ENCODE measurements at places on chromosomes 1 and 21. TPM values are rescaled to one million over a fixed set of nuclear protein-coding genes. Genes with fewer than 3 reads are reported as not detected.

DNA sequence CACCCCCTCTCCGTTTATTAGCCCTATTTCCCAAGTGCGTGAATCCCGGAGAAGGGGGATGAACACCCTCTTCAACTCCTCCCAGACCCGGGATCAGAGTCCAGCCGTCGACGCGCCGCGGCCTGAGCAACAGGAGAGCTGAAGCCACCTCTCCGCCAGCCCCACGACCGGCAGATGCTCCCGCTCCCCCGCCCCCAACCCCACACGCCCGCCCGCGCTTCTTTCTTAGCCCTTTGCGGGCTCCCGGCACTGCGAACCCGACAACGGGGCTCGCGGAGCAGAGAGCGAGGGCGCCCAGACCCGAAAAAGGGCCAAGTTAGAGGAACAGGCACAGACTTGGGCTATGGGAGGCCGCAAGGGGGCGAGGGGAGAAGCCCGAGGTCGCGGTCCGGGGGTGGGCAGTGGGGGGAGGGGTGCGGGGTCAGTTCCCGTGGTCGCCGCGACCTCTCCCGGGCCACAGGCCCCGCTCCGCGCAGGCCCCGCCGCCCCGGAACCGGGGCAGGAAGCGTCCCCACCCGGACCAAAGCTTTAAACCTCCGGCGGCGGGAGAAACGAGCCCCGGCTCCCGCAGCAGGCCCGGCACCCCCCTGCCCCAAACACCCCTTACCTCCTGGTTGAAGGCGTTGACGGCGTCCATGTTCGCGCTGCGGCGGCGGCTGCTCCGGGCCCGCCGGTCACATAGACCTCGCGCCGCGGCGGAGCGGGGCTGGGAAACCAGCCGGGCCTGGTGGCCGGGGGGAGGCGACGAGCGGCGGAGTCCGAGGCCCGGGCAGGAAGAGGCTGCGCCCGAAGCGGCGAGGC lies 662 bp downstream of the SCAF4 start:
- peak; percentile 85 for DNase-seq

DNA sequence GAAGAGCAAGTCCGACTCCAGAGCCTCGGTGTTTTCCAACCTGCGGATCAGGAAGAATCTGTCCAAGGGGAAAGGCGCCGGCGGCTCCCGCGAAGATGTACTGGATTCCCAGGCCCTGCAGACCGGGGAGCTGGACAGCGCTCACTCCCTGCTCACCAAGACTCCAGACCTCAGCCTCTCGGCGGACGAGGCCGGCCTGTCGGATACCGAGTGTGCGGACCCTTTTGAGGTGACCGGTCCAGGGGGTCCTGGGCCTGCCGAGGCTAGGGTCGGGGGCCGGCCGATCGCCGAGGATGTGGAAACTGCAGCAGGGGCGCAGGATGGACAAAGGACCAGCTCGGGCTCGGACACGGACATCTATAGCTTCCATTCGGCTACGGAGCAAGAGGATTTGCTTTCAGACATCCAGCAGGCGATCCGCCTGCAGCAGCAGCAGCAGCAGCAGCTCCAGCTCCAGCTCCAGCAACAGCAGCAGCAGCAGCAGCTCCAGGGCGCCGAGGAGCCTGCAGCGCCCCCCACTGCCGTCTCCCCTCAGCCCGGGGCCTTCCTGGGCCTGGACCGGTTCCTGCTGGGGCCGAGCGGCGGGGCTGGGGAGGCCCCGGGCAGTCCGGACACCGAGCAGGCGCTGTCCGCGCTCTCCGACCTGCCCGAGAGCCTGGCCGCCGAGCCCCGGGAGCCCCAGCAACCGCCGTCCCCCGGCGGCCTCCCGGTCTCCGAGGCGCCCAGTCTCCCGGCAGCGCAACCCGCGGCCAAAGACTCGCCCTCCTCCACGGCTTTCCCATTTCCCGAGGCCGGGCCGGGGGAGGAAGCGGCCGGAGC lies 827 bp downstream of the FMN2 start:
- peak; percentile 89 for DNase-seq

DNA sequence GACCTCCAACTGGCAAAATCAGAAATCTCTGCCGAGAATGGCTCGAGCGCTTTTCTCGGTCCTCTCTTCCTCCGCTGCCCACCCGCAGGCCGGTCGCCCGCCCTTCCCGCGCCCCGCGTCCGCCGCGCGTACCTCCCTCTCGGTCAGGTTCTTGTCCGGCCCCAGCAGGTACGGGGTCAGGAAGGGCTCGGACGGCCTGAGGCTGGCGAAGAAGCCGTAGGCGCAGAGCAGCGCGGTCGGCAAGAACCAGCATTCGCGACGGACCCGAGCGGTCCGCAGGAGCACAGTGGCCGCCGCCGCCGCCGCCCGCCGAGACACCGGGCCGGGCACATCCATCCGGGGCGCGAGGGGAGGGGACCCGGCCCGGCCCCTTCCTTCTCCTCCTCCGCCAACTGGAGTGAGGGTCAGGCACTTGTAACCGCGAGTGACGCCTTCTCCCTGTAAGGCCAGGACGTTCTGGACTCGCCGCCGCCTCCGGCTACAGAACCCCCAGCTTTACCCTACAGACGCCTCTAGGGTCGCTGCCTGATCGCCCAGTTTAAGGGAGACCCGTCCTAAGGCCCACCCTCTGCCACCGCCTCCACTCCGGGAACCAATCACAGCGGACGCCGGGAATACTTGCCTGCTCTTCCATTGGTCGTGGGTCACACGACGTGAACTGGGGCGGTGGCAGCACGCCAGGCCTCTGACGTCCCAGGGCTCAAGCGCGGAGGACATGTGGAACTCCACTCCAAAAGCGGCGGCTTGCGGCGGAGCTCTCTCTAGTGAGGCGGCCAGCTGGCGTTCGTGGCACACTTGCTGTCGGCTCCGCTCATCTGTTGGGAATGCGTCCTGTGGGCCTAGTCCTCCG lies at the start of gene SLC19A2:
Gene SLC19A2 (minus strand): TSS at position 514 of the 850 bp plus-strand sequence. CDS start 178 bp downstream, at position 336.
- peak; percentile 99 for DNase-seq

DNA sequence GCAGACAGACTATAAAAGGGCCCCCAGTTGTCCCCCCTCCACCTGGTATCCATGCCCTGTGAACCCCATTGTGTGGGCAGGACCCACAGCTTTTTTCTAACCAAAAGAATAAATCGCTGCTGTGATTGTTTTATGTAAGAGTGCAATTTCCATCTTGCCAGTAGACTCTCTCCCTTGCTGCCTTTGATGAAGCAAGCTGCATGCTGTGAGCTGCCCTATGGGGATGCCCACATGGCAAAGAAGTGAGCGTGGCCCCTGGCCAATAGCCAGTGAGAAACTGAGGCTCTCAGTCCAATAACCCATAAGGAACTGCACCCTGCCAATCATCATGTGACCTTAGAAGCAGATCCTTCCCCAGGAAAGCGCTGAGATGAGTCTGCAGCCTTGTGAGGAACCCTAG lies 37.8 kb upstream of the FMOD start:
- peak; percentile 65 for DNase-seq

- no peak for DNase-seq
Observed at GRCh38 chr1:71049951-71050598, 2.5 kb upstream of the PTGER3 start.

GRCh38 chr1:201531551-201532425 lies 7.1 kb upstream of the NAV1 start:
- DNase-seq, result no peak

DNA sequence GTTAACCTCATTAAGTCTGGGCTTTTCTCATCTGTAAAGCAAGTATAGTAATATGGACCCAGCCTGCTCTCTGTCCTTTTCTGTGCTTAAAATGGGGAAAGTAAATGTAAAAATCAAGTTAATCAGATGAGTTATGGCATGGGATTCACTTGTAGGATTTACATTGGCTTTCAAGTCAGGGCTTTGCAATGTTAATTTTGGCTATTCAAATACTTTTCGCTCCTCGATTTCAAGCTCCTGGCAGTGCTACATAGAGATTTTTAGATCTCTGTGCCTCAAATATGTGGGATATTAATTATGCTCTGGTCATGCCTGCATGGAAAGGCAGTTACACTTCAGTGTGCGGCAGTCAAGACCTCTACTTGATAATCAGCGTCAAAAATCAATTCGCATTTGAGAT lies 709.8 kb downstream of the LTN1 start:
- no peak for DNase-seq

DNA sequence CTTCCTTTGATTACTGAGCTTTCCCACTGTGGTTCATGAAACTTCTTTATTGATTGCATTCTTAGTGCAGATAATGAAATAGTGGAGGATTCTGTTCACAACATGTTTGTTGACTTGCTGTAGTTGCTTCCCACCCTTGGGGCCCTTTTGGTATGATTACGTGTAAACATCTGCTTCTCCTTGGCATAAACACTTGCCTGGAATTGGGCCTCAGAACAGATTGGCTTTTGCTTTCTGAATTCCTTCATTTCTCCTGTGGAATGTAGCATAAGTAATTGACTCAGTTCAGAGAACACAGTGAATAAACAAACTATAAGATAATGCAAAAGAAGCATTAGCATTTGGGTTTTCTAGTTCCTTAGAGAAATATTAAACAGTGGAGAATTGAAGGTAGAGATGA lies 59.5 kb upstream of the LAMC2 start:
- DNase-seq, result no peak

ADAMTS5 gene
- 65.0 TPM for total RNA-seq

NDUFS2 gene
- total RNA-seq, result 82.0 TPM

AGO3 gene
- 32.4 TPM for total RNA-seq

RGS1 gene
- not detected for total RNA-seq

GRHL3 gene
- not detected for total RNA-seq

PDC gene
- total RNA-seq, result not detected

HES3 gene
- not detected for total RNA-seq

Measured in osteocyte (in vitro differentiated cells).